ENCODE measurements at places on chromosomes 4 and X.

- no peak for DNase-seq
Measured at GRCh38 chrX:68083510-68083909, 349.8 kb downstream of the OPHN1 start.

- no peak for DNase-seq
Measured at GRCh38 chr4:76896614-76897535, 1.1 kb downstream of the SOWAHB start.

GRCh38 chr4:67546971-67547370 is 1.7 kb upstream of the CENPC start:
- no peak for DNase-seq

DNA sequence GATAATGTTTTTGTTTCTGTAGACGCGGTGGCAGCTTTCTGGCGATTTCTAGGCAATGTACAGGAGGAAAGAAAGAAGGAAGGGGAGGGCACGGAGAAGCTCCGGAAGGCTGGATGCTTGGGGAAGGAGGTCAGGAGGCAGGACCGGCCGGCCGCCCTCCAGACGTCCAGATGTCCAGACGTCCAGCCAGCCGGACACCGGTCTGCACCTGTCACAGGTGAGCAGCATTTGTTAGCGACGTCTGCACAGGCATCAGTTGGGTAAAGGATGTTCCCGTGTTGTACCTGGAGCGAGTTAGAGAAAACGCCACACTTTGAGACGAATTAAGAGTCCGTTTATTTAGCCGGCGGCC is 90.0 kb upstream of the PPP2R3B start:
- DNase-seq = no peak

DNA sequence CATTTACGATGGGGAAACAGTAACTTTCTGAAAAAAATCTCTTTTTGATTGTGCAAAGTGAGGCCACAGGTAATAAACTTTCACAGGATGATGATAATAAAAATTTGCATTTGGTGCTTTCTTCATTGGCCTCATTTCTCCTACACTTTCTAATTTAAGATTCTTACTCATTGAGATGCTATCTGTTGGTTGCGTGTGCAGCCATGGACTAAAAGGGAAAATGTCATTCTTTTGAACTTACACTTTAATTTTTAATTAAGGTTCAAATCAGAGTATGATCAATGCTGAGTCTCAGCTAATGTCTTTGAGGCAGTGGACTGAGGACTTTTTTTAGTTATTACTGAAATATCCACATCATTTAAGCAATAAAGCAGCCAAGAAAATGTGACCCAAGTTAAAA is 87.6 kb downstream of the SEL1L3 start:
- DNase-seq = no peak

GRCh38 chr4:74364652-74365491 is at the start of gene EREG:
TSS of gene EREG (plus strand) at chr4:74365145. CDS start at chr4:74365309, 164 bp downstream.
- DNase-seq = no peak

GRCh38 chrX:101229170-101229569 is 9.6 kb downstream of the DRP2 start:
- no peak for DNase-seq

- DNase-seq = no peak
Measured at GRCh38 chr4:142044271-142044670, 407.9 kb downstream of the IL15 start.

- no peak for DNase-seq
Measured at GRCh38 chr4:184953421-184953945, 64.8 kb upstream of the HELT start.

DNA sequence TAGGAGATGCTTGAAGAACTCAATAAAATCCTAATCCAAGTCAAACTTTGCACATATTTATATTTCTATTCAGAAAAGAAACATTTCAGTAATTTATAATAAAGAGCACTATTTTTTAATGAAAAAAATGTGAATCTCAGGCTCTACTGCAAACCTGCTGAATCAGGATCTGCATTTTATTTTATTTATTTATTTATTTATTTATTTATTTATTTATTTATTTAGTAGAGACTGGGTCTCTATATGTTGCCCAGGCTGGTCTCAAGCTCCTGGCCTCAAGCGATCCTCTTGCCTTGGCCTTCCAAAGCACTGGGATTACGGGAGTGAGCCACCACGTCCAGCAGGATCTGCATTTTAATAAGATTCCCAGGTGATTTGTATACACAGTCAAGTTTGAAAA is 16.0 kb downstream of the SUPT20HL1 start:
- no peak for DNase-seq

GRCh38 chr4:98493296-98493695 is 165.1 kb downstream of the TSPAN5 start:
- peak; percentile 57 for DNase-seq

GRCh38 chr4:2811830-2812611 is 19.1 kb downstream of the SH3BP2 start:
- DNase-seq = peak; percentile 84

GRCh38 chr4:59135248-59135985 is 2025.2 kb upstream of the IGFBP7 start:
- DNase-seq = no peak

DNA sequence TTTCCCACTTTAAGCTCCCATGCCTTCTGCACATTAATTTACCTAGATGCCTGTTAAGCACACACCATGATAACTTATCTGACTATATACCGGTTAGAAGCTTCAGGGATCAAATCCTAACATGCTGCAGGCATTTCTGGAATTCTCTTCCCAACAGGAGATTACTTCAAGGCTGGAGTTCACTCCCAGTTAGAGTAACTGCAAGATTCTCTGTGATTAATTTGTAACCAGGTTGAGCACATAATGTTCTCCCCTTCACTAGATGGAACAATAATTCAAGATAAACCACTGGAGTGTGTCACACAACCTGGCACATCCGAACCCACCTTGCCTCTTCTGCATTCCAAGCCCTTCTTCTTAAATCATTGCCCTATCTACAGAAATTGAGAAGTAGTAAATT is 11.8 kb upstream of the UGT2A3 start:
- no peak for DNase-seq

GRCh38 chr4:40811956-40812355 is 62.2 kb downstream of the NSUN7 start:
- no peak for DNase-seq

GRCh38 chr4:11072463-11072862 is 356.2 kb downstream of the HS3ST1 start:
- DNase-seq = no peak

GRCh38 chr4:182809417-182810102 is 107.6 kb downstream of the DCTD start:
- peak; percentile 42 for DNase-seq

- DNase-seq = no peak
Measured at GRCh38 chrX:100674705-100675104, 30.7 kb downstream of the SRPX2 start.

- no peak for DNase-seq
Measured at GRCh38 chr4:7542781-7543180, 108.1 kb upstream of the PSAPL1 start.

DNA sequence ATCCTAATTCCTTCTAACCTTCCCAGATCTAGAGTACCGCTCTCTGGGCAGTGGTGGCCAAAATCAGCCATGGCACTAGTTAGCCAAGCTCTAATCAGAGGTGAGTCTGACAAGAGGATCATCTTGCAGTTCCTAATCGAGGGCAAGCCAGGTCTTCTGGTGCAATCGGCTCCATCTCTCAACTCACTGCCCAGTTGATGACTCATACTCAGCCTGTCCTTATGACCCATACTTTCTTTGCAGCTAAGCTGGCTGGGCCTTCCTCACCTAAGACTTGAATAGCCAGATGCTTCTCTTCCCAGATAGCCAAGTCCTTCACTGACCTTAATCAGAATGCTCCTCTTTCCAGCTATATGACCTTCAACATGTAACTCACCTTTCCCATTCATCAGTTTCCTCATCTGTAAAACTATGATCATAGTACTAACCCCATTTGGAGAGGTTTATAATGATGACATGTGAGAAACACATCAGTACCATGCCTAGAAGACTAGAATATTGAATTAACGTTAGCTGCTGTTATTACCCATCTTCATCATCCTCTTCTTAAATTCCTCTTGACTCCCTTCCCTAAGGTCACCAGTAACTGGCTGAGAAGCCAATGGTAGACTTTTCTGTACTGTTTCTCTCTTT is 57.1 kb downstream of the RELL1 start:
- no peak for DNase-seq

GRCh38 chr4:163744861-163745260 is 250.4 kb downstream of the TMA16 start:
- no peak for DNase-seq

- no peak for DNase-seq
Measured at GRCh38 chrX:52556741-52557140, 39.9 kb upstream of the XAGE1B start.

- no peak for DNase-seq
Measured at GRCh38 chr4:4421356-4421755, 34.5 kb downstream of the NSG1 start.

- no peak for DNase-seq
Measured at GRCh38 chr4:152269448-152270191, 266.3 kb downstream of the FBXW7 start.

- DNase-seq = no peak
Measured at GRCh38 chr4:25163196-25163595, 2.9 kb upstream of the SEPSECS start.

DNA sequence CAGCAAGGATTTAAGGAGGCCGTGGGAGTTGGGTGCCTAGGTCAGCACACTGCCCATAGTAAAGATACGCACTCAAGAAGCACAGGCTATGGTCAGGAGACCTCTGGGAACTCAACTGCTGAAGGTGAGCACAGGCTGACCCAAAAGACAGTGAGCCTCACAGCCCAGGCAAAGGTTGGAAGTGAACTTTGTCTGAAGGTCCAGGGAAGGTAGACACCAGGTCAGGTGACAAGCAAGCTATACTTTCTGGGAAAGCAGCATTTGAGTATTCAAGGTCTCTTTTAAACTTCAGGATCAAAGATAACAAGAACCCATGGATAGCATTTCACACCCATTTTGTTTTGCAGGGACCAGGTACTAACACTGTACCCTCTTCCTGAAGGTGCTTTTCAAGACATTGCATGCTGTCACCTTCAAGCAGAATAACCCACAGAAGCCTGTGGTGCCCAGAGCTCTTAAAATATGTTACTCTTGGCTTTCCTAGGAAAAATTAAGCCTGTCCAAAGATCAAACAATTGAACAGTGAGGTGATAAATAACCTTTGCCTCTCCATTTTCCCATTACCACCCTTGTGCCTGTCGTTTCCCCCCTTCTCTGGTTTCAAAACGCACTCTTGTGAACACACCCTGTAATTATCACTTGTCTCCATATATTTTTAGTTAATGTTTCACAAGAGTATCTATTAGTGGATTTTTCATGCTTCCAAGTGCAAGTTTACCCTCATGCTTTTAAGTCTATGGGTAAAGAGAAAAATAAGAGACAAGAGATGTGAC is 3.4 kb upstream of the S100G start:
- DNase-seq = no peak

DNA sequence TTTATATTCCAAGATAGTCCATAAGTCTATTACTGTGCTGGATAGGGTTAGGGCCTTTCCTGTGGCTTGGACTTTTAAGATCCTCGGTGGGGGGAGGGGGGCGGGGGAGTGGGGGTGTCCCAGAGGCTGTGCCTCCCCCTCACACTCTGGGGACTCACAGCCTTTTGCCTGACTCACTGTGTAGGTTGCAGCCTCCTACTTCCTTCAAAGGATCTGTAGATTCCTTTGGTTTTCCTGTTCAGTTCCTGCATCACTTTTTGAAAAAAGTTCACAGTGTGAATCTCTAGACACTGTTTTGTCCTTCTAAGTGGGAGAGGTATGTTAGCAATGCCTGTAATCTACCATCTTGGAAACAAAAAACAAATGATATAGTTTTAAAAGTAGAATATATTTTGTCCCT is 999.9 kb downstream of the GLUD2 start:
- no peak for DNase-seq

- DNase-seq = peak; percentile 82
Measured at GRCh38 chrX:119690921-119691716, 1.8 kb downstream of the SEPTIN6 start.

DNA sequence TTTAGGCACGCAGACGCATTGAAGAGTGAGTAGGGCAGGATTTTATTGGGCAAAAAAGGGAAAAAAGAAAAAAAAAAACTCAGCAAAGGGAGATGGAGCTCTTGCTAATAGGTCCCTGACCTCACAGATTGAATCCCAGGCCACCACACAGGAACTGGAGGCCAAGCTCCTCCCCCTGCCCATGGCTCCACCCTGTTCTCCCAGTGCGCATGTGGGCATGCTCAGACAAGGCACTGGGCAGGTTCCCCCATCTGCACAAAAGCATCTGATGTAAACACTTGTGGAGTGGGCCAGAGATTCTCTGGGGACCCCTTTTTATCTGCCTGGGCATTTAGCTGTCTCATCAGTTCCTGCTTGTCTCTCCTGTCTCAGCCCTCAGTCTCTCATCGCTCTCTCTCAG is 9.5 kb downstream of the FRMD7 start:
- DNase-seq = no peak

Measured in activated CD4-positive, alpha-beta T cell treated with anti-CD3 and anti-CD28 coated beads, Interleukin-2, amount 50 U/mL, for 16 hours (primary cell).